ENCODE measurements at places on chromosomes 12 and 14.
A peak's percentile ranks its signal among the peaks of the same experiment; 100 is the strongest.

DNA sequence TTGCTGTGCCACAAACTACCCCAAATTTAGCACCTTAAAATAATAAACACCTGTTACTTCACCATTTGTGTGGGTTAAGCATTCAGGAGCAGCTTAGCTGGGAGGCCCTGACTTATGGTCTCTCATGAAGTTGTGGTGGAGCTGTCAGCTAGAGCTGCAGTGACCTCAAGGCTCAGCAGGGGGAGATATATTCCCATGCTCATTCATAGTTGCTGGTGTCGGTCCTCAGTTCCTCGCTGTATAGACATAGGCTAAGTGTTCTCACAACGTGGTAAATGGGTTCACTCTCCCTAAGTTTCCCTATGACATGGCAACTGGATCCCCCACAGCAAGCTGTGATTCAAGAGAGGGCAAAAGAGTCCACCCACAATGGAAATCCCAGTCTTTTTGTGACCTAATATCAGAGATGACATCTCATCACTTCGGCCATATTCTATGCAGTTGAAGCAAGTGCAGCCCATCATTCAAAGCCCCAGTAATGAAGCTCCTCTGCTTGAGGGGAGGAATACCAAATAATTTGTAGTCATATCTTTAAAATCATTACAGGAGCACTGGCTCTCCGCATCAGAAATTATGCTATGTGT, 41.1 kb downstream of the PRB3 start:
- DNase-seq = peak; percentile 74

DNA sequence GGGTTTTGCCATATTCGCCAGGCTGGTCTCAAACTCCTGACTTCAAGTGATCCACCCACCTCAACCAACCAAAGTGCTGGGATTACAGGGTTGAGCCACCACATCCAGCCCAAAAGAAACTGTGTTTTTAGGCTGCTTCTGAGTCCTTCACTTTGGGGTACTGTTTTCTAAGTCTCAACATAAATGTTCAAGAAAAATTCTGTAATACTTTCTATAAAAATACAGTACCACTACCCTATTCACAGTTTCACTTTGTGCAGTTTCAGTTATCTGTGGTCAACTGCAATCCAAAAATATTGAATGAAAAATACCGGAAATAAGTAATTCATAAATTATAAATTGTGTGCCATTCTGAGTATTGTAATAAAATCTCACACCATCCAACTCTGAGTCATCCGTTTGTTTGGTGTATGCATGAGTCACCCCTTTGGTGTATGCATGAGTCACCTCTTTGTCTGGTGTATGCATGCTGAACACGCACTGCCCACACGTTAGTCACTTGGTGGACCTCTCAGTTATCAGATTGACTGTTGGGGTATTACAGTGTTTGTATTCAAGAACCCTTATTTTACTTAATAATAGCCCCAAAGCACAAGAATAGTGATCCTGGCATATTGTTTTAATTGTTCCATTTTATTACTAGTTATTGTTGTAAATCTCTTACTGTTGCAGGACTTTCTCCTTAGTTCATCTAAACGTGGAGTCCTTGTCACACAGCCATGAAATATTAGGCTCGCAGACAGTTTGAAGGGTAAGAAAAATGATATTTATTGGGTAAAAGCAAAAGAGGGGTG, 190.2 kb downstream of the FSCB start:
- DNase-seq = peak; percentile 50

DNA sequence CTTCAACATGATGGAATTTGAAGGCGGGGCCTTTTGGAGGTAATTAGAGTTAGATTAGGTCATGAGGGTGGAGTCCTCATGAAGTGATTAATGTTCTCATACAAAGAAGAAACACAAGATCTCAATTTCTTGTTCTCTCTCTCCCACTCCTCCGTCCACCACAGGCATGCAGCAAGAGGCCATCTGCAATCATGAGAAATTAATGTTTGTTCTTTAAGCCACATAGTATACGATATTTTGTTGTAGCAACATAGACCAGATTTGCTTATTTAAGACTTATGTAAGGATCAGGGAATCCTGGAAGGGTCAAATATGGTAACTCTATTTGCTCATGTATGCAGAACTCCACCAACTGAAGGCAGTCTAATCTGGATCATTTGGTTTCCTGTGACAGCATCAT, 429.0 kb downstream of the LRIG3 start:
- DNase-seq = no peak

- DNase-seq = no peak
These were observed 202.4 kb downstream of the NEDD1 start for GRCh38 chr12:97109441-97109840.

DNA sequence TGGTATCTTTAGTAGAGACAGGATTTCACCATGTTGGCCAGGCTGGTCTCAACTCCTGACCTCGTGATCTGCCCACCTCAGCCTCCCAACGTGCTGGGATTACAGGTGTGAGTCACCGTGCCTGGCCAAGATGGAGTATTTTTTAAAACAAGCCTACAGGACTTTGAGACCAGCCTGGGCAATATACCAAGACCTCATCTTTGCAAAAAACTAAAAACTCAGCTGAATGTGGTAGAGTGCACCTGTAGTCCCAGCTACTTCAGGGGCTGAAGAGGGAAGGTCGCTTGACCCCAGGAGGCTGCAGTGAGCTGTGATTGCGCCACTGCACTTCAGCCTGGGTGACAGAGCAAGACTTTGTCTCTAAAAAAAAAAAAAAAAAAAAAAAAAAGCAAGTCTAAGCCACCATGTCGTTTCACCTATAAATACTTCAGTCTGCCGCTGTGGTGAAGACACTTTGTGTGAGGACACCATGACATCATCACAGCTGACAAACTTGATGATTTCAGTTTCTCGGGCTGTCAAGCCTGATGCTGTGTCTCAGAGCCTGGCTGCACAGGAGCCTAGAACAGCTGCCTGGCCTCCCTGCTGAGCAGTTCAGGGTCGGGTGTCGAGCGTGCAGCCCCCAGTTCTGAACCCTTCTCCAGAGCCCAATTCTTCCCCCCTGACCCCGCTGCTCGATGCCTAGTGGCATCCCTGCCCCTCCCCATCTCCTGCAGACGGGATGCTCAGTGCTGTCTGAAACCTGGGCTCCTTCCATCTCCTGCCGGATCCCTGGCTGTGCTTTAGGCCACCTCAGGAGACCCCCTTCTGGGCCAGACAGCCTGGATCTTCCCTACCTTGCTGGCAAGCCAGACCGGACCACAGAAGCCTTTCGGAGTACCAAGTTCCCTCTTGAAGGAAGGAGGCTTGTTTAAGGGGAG, 119.2 kb upstream of the EVL start:
- DNase-seq = peak; percentile 12

- no peak for DNase-seq
These were observed 384.1 kb downstream of the FOXG1 start for GRCh38 chr14:29150659-29151058.
